ENCODE measurements at places on chromosomes 3 and 15. TPM values are rescaled to one million over a fixed set of nuclear protein-coding genes. Genes with fewer than 3 reads are reported as not detected.

- DNase-seq = no peak
These were observed 237.9 kb downstream of the NFKBIZ start for GRCh38 chr3:102087236-102087635.

- DNase-seq = no peak
These were observed 668 bp downstream of the THRB start for GRCh38 chr3:24493746-24494617.

DNA sequence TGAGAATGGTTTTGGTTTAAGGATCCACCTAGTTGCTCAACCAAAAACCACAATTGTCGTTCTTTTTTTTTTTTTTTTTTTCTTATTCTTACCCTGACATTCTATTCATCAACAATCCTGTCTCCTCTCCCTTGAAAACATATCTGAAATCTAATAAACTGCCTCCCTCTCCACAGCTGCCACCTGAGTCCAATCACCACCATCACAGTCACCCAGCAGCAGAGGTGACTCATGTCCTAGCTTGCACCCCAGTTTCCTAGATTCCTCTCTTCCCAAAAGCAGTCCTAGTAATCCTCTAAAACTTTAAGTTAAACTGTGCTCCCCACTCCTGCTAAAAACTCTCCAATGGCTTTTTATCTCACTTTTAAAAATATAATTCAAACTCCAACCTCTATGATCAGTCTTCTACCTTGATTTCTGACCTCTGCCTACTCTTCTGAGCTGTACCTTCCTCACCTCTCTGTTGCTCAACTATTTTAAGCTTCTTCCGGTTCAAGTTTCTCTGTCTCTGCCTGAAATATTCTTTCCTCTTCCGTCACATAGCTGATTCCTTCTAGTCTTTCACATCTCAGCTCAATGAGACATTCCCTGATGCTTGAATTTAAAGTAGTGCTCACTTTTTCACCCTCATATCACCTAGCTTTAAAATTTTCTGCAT is 33.7 kb upstream of the RBMS3 start:
- no peak for DNase-seq

- no peak for DNase-seq
These were observed 23.4 kb upstream of the AQP9 start for GRCh38 chr15:58114812-58115211.

- no peak for DNase-seq
These were observed 130.2 kb downstream of the IL1RAP start for GRCh38 chr3:190644035-190644434.

- DNase-seq = no peak
These were observed 15.9 kb upstream of the PLXND1 start for GRCh38 chr3:129622226-129622874.

DNA sequence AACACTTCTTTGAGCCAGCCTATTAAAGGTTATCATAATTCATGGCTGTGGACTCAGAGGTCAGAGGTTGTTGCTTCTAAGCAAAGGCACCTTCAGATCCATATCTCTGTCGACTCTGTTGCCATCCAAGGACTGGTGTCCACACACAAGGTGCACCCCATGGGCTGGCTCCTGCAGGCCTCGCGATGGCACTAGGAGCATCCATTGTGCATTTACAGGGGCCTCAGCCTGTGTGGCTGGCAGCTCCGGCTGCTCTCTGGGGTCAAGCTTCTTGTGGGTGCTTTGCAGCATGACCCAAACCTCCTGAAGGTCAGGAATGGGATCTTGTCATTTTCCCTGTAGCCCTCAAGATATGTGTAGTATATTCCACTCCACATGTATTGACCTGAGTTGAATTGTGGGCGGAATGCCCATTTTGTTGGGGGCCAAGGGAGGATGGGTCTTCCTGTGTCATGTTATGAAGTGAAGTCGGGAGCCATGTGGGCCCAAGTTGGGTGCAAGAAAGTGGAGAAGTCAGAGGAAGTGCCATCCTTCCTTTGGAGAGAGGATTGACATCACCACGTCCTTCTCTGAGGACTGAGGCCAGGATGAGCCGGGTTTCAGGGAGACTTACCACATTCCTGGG is 43.9 kb downstream of the CHDH start:
- no peak for DNase-seq

SLC12A1 gene
- total RNA-seq = not detected

Data from CD4-positive, CD25-positive, alpha-beta regulatory T cell (primary cell).